AG04450 (cell line): ENCODE measurements at places on chromosomes 5 and 9.

GRCh38 chr5:101338226-101338625 is 435.1 kb upstream of the ST8SIA4 start:
- DNase-seq: no peak

GRCh38 chr9:131546336-131547084 is 1.2 kb downstream of the PRRT1B start:
- DNase-seq: no peak

- no peak for DNase-seq
Measured at GRCh38 chr5:33319151-33319550, 121.6 kb upstream of the TARS1 start.

- no peak for DNase-seq
Measured at GRCh38 chr5:17229313-17229712, 11.9 kb downstream of the BASP1 start.

- DNase-seq: no peak
Measured at GRCh38 chr5:114319821-114320220, 42.0 kb upstream of the KCNN2 start.

DNA sequence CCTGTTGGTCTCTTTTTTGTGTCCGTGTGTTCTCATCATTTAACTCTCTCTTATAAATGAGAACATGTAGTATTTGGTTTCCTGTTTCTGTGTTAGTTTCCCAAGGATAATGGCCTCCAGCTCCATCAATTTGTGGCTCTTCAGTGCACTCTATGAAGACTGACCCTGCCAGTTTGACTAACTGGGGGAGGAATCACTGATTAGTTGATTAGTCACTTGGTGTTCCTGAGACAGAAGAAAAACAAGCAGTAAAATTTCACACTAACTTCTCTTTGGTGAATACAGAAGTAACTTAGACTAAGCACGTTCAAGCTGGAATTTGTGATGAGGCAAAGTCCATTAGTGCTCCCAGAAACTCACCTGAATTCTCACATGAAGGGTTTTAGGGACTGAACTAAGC is 495.8 kb upstream of the RORB start:
- no peak for DNase-seq

DNA sequence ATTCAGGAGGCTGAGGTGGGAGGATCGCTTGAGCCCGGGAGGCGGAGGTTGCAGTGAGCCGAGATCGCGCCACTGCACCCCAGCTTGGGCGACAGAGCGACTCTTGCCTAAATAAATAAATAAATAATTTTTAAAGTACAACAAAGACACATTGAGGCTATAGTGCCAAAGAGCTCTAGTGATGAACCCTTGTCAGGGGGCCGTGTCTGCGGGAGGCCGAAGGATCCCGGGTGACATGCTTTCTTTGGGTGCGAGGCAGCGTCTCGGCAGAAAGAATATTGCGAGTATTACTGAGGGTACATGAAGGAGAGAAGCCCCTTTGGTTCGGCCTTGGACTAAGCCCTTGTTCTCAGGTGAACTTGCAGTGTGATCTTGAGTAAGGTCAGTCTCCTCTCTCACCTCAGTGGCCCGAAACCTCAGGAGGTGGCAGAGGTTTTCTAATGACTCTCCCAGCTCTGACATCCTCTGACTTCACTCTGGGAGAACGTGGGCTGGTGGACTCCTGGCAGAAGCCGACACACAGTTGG is 397 bp upstream of the RECK start:
- no peak for DNase-seq

DNA sequence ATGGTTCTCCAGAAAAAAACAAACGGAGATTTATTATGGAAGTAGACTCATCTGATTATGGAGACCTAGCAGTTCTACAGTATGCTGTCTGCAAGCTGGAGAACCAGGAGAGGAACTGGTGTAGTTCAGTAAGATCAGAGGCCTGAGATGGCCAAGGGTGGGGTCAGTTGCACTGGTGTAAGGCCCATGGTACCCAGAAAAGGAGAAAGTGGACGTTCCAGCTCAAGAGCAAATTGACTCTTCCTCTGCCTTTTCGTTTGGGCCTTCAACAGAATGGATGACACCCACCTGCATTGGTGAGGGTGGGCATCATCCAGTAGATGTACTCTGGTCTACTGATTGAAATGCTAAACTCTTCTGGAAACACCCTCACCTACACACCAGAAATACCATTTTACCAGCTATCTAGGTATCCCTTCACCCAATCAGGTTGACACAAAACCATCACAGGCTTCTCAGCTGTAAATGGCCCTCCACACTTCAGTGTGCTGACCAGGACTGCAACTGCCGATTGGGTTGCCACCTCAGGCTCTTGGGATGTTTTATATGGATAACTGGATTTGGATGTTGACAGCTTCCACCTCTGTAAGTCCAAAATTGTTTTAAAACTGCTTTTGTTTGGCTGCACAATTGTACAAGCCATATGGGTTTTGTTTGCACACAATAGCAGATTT is 51.2 kb downstream of the RAD23B start:
- DNase-seq: no peak

- DNase-seq: no peak
Measured at GRCh38 chr5:125583321-125584139, 837.1 kb upstream of the ZNF608 start.

DNA sequence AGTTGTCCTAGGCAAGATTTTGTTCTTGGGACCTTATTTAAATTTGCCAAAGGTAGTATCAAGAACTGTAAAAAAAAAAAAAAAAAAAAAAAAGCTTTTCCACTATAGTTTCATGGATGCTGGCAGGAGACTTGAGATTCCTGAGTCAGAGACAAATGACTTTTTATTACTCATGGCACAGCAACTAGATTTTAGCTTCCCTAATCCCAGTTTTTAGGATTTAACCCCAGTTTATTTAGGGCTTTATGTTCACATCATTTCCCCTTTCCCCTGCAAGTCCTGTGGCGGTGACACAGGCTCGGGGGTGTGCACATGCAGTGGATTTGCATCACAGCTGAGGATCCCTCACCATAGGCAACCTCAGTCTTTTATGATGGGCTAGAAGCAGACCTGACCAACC is 144.9 kb downstream of the GOLPH3 start:
- no peak for DNase-seq

- DNase-seq: no peak
Measured at GRCh38 chr5:85484982-85485574, 1100.4 kb upstream of the EDIL3 start.

GRCh38 chr5:13740471-13740870 is 204.0 kb downstream of the DNAH5 start:
- no peak for DNase-seq

- DNase-seq: no peak
Measured at GRCh38 chr5:128213340-128213739, 129.8 kb downstream of the SLC12A2 start.

- DNase-seq: no peak
Measured at GRCh38 chr9:19473605-19474004, 64.8 kb downstream of the ACER2 start.

DNA sequence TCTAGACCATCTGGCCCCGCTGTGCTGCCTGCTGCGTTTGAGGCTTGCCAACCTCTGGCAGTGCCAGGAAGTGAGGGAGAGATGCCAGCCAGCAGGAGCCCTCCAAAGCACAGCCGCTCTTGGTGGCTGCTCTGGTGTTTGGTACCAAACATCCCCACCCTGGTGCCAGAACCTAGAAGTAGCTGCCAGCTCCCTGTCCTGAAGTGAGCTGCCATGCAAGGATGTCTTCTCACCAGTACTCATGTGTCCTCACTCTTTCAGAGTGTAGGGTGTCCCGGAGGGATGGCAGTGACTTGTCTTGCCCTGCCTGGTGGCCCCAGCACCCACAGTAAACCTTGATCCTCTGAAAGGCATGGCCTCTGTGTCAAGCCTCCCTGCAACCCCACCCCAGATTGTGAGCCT is 43.4 kb downstream of the AMBP start:
- DNase-seq: no peak

GRCh38 chr5:40877371-40877988 is 31.8 kb upstream of the C7 start:
- DNase-seq: no peak

DNA sequence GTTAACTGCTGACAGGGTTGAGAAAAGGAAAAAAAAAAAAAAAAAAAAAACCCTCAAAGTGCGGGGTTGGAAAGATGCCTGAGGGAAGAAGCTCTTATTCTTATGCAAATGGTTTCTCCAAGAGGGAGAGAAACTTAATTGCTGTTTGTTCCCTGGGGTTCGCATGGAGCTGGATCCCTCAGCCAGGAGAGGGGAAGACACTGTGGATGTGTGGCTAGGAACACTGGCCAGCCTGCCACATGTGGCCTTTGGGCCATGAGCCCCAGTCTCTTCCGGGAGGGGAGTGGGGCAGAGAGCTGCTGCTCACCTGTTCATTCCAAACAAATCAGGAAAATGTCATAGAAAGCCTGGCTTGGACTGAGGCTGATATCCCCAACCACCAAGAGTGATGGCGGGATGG is 9.4 kb upstream of the SCGB3A2 start:
- DNase-seq: no peak

DNA sequence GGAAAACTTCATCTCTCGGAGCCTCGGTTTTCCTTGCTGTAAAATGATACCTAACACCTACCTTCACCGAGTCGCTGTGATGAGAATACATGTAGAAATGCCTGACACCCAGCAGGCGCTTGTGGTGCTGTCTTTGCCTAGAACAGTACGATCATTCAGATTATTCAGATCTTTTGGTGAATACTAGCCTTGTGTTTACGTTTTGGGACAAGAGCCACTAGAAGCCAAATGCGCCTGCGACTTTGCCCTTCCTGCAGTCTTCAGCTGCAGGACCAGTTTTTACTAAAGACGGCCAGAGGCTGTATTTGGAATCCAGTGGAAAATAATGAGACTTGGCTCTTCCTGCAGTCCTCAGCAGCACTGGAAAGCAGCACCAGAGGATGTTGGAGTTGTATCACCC is 189.6 kb downstream of the TRIO start:
- DNase-seq: no peak

DNA sequence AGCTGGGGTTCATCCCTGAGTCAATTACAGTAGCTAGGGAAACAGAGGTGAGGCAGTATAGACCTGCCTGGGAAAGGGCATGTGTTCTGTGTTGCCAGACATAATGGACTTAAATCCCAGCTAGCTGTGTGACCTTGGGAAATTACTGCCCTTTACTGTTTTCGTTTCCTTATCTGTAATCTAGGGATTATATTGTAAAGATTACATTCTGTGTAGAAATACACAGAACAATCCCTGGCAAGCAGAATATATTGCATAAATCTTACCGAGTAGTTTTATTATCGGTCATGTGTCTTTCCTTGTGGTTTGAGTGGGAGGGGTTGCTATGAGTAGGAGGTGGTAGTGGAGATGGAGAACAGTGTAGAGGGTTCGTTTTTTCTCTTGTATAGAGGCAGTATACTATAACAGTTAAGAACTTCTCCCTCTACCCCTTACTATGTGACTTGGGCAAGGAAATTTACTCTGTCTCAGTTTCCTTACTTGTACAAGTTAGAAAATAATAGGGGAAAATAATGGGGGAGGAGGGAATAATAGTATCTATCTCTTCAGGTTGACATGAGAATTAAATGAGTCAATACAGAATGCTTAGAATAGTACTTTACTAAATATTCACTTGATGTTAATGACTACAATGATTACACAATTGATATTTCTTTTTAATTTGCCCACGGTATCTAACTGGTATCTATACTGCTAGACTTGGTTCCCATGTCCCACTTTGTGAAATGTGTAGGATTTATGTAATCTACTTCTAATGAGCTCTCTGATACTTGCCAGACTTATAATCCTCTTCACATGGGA is 7.1 kb upstream of the DMXL1 start:
- no peak for DNase-seq

- no peak for DNase-seq
Measured at GRCh38 chr5:174052636-174053035, 7.1 kb downstream of the NSG2 start.

DNA sequence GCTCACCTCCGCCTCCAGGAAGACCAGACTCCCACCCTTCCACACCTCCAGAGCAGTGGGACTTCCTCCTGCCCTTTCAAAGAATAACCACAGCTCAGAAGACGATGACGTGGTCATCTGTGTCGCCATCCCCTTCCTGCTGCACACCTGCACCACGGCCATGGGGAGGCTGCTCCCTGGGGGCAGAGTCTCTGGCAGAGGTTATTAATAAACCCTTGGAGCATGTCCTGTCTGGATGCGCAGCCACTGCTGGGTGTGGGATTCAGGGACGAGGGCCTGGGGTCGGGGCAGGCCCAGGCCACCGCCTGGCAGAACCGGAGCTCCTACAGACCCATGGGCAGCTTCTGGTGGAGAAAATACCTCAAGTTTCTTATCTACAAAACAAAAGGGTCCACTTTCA is 5.0 kb downstream of the PAEP start:
- DNase-seq: no peak

DNA sequence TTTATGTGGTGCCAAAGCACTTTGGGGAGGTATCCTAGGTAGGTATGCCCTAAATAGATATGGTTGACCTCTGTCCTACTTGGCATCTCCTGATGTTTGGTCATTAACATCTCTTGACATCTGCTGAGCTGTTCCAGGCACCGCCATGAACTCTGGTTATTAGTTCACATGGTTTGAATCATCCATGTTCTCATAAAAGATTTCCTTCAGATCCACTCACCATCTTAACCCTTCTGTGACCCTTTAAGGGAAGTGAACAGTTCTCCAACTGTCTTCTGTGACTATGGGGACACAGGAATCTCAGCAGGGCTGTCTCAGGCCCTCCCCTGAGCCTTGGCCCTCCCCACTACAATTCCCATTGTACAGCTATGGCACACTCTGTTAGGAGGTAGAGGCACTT is 167.7 kb downstream of the CDH6 start:
- DNase-seq: no peak

DNA sequence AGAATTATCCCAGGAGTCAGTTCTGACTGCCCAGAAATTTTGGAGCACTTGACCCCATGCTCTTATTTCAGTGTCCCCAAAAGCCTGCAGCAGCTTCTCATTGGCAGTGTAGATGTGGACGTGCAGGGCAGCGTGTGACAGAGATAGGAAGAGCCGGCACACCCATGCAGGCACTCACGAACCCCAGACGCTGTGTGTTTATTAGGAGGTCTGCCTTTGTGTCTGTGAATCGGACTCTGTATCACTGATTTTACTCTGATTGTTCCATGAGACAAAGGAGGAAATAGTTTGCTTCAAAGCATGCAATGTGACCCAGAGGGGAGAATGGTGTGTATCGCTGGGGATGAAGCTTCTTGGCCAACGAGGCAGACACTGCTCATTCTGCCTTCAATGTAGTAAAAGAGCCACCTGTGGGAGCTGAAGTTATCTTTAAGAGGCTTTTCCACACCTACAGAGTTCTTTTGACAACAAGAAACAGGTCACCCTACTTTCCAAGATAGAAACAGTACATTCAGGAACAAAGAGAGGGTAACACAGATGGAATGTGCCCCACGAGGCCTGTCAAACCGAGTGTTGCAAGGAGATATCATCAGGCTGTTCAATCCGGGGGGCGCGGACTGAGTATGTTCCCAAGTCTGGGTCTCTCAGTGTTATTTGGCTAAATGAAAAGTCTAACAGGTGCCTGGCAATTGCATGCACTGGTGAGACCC is 224.0 kb downstream of the NTRK2 start:
- no peak for DNase-seq

GRCh38 chr9:137984520-137985257 is 107.1 kb downstream of the CACNA1B start:
- no peak for DNase-seq

DNA sequence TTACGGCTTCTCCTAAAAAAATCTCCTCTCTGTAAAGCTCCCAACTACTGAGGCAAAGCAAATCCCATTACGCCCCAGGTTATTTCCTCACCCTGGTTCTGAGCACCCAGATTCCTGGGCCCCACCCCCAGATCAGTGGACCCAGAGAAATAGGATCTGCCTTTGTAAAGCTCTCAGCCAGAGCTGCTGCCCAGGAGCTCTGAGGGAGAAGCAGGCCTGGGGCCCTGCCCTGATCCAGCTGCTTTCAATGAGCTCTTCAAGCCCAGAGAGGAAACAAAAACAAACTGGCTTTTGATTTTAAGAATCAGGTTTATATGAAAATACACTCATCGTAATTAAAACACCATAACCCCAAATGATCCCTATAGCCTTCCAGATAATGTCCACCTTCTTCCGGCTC is 124.5 kb downstream of the C5orf15 start:
- no peak for DNase-seq
